T-helper 2 cell (primary cell): ENCODE measurements at places on chromosomes 13 and 19.

GRCh38 chr19:58579473-58580142 lies 6.5 kb upstream of the MZF1 start:
- no peak for DNase-seq

DNA sequence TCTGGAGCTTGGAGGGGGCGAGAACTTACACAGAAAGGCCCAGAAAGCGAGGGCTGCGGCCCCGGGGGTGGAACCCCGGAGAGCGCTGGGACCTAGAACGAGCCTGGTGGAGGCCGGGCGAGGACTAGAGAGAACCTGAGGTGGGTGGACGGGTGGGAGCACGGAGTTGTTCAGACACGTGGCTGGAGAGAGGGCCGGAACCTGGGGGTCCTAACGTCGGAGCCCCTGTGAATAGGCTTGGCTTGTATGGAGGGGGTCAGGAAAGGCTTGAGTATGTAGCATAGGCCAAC lies 383 bp downstream of the ZNF581 start:
- DNase-seq, result no peak

GRCh38 chr13:76887076-76887563 lies 915 bp upstream of the KCTD12 start:
- no peak for DNase-seq

DNA sequence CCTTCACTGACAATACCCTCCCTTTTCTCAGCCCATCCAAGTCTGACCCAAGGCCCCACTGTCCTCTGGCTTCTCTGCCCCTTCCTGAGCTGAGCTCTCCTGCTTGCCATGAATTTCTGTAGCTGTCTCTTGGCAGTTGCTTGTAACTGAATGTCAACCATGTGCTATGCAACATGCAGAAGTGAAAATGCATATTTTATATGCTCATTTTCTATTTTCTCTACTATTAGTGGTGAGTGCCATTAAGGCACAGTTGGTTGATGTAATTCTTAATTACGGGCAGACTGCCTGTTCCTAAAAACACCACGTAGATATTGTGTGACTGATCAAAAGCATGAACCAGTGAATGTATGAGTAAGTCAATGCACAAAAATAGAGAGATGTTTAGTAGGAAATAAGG lies 29.6 kb downstream of the TNFSF11 start:
- no peak for DNase-seq

DNA sequence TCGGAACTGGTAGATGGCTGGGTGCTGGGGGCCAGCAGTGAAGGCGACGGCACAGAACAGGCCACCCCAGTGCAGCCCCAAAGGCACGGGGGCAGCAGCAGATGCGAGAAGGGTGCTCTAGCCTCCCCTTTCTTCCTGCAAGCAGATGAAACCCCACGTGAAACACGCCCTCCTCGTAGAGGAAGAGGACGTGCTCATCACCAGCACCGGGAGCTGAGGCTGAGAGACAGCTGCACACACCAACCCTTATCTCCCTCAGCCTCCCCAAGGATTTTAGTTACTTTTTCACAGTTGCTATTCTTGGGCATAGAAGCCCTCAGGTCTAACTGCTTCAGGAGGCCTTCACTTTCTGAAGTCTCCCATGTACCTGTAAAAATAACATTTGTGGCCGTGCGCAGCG lies 11.9 kb downstream of the ZNF787 start:
- no peak for DNase-seq

- DNase-seq, result no peak
Observed at GRCh38 chr13:81563091-81563490, 1222.2 kb upstream of the SPRY2 start.

DNA sequence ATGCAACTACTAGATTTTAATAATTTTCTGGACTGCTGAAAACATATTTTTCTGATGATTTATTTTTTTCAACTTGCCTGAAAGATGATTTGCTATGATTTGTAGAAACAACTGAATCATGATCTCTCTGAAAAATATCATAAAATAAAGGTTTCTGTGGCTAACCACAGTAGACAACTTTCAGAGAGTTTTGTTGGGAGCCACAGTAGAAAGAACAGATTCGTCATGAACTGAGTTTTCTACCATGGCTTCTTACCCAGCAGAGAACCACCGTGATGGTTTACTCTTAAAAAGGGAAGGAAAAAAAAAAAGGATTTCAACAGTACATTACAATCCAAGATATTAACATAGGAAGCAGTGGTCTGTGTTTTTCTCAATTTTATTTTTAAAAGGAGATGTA lies 18.0 kb downstream of the ZAR1L start:
- no peak for DNase-seq
